ENCODE measurements at places on chromosomes 6 and 20.
A peak's percentile ranks its signal among the peaks of the same experiment; 100 is the strongest.

DNA sequence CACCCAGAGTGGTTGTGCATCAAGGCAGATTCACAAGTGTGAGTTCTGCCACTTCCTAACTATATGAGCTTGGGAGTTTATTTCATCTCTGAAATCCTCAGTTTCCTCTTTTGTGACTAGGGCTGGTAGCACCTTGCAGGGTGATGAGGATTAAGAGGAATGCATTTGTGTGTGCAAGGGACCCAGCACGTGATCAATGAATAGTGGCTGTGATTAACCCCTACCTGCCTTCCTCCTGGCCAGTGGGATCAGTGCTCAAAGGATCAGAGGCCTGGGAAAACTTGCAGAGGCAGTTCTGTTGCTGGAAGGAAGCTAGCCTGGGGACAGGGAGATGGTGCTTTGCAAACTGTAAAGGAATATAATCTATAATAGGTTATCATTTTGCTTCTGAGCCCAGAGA lies 7.3 kb downstream of the SDC4 start:
- DNase-seq = no peak

GRCh38 chr20:22562620-22563019 lies 21.8 kb downstream of the FOXA2 start:
- DNase-seq = no peak

DNA sequence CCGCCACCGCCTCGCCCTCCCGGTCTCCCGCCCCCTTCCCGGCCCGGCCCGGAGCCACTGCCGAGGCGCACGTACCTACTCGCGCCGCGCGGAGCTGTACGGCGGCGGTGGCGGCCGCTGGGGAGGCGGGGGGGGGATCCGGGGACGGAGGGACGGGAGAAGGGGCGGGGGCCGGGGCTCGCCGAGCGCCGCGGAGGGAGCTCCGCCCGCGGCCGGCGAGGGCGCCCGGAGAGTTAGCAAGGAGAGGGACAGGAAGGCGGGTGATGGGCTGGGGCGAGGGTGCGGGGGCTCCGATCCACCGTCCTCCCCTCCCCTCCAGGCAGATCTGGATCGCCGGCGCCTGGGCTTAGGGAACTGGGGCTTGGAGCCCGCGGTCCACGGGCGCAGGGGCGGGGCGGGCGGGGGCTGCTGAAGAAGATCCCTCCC lies 548 bp upstream of the TMEM74B start:
- DNase-seq = no peak

DNA sequence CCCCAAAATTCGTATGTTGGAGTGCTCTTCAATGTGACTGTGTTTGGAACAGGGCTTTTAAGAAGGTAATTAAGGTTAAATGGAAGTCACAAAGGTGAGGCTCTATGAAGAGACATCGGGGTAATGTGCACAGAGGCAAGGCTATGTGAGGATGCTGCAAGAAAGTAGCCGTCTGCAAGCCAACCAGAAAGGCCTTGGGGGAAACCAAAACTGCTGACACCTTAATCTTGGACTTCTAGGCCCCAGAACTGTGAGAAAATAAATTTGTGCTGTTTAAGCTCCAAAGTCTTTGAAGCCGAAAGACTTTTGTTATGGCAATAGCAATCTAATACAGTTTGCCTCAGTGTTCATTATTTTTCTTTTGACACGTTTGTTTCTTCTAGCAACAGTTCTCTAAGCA lies 2.4 kb upstream of the IRAK1BP1 start:
- no peak for DNase-seq

DNA sequence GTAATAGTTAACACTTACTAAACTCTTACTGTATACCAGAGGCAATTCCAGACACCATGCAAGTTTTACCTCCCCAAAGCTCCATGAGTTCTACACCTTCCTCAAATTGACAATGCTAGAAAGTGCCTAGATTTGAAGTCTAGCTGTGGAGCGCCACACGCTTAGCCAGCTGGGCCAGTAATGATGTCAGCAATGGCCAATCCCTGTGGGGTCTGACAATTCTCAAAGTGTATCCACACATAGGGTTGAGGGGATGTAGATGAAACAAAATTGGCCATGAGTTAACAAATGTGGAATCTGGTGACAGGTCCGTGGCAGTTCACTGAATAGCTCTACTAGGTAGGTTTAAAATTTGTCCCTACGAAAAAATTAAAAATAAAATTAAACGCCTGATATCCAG lies 1.3 kb downstream of the ZNF343 start:
- DNase-seq = no peak

DNA sequence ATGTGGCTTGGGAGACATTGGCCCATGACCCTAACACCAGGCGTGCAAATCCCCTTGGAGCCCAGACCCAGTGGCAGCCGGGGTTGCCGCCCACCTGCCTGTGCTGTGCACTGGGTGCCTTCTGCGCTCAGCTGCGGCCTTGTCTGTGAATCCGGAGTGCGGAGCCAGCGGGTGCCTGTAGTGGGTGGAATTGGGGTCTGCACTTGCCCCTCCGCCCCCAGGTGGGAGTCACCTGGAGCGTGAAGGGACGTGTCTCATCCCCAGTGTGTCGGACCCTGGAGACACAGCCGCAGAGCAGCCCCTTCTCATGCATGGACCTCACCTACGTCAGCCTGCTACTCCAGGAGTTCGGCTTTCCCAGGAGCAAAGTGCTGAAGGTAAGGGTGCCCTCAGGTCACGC lies 22.9 kb upstream of the PYGB start:
- no peak for DNase-seq

DNA sequence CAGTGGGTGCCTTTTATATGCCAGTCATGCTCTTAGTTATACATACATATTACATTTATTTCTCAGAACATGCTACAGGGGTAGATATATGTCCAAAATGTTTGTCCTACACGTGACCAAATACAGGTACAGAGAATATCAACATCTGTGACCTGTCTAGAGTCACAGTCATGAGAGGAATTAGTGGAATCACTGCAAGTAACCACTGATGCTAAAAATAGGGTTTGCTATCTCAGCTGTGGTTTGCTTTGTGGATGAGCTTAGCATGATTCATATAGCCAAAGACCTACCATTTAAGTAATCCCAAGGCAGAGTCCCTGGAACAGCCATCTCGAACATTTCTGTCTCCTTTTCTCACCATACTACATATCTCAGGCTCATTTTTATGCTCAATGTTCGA lies 32.3 kb downstream of the GSTA3 start:
- DNase-seq = peak; percentile 35
